ENCODE measurements at places on chromosomes 4 and X. TPM values are rescaled to one million over a fixed set of nuclear protein-coding genes. Genes with fewer than 3 reads are reported as not detected.

- no peak for DNase-seq
These were observed 508.7 kb upstream of the FMR1 start for GRCh38 chrX:147403040-147403439.

GRCh38 chr4:76199664-76200211 lies 13.9 kb downstream of the SCARB2 start:
- DNase-seq = peak; percentile 39

DNA sequence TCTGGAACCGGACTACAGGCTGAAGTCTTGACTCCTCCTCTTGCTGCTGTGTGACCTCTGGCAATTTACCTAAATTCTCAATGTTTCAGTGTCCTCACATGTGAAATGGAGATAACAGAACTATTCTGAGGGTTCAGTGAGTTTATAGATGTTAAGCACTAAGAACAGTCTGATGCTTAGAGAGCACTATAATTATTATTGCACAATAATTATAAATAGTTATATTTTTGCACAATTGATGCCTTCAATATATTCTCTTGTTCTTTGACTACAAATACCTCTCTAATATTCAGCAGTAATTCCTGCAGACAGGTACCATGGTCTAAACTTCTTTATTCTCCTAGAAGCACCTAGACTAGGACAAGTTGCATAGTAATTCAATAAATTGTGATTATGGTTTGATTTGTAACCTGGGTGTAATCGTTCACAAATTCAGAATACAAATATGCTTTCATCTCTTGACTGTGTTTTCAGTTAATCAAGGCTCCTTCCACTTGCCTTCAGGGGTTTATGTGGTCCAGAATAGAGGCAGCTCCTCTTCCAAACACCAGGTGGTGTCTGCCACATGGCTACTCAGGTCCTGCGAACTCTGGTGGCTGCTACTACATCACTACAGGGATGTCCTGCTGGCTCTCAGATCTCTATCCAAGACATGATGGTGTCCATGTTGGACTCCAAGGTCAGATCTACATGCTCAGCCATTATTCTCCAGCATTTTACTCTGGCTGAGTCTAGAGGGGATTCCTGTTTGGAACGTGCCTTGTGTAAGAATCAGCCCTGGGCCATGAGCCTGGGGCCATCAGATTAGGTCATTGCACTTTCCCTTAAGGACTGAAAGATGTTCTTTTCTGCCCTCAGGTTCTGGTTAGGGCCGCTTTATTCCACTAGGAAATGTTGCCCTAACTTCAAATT lies 103.4 kb downstream of the QRFPR start:
- no peak for DNase-seq

GRCh38 chrX:39848900-39849299 lies 248.9 kb downstream of the BCOR start:
- DNase-seq = no peak

DNA sequence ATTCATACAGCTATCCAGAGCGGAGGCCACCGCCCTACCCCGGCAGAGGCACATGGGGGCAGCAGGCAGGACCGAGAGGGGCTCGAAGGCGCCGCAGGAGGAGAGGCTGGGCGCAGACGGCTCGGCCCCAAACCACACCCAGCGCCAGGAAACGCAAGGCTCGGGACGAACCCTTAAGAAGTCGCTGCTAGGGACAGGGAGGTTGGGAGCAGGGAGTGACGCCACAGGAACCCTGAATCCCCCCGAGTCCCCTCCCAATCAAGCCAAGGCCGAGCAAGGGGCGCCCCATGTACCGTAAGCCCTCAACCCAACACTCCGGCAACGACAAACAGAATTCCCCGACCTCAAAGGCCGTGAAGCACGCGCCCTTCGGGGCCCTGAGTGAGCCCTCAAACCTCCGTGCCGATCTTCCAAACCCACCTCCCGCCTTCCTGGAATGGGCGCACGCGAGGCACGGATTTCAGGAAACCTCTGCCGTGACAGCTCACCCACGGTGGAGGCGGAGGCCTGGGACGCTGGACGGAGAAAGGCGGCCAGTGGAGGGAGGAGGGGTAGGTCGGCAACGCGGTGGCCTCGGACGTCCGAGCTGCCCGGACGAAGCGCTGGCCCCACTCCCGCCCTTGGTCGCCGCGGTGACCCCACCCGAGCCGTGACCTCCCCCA lies 1.8 kb downstream of the ZFYVE28 start:
- no peak for DNase-seq

GRCh38 chr4:140049849-140050637 lies 103.9 kb downstream of the MAML3 start:
- no peak for DNase-seq

GRCh38 chrX:124194199-124194598 lies 138.3 kb upstream of the TEX13D start:
- DNase-seq = no peak

DNA sequence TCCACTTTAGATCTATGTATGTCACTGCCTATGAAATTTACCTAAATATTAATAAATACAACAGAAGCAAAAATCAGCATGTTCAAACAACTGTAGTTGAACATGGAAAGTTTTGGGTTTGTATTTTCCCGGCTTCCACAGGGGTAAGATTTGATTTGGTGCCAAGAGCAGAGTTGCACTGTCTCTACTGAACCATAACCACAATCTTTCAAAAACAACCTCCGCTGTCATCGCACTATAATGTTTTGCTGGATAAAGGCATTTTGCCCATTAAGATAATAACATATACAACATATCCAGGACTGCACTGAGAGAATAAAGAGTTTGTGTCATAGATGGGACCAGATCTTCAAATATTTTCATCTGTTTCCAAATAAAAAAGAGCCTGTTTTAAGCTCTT lies 94.9 kb downstream of the TENM3 start:
- DNase-seq = no peak

DNA sequence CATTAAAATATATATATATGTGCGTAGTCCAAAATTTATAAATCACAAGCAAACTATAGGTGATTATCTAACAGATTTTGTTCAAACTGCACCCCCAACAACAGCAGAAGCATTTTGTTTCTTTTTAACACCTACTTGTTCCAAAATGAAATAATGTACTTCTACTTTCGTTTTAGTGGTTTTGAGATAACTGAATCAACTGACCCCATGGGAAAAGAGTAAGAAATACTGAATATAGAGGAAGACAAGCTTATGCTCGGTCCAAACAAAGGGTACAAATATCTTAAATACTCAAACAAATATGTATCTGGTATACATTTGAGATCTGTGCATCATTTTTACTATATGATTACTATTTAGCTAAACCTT lies 22.4 kb downstream of the MAP7D3 start:
- no peak for DNase-seq

GRCh38 chrX:43898406-43899035 lies 16.3 kb upstream of the MAOB start:
- no peak for DNase-seq

DNA sequence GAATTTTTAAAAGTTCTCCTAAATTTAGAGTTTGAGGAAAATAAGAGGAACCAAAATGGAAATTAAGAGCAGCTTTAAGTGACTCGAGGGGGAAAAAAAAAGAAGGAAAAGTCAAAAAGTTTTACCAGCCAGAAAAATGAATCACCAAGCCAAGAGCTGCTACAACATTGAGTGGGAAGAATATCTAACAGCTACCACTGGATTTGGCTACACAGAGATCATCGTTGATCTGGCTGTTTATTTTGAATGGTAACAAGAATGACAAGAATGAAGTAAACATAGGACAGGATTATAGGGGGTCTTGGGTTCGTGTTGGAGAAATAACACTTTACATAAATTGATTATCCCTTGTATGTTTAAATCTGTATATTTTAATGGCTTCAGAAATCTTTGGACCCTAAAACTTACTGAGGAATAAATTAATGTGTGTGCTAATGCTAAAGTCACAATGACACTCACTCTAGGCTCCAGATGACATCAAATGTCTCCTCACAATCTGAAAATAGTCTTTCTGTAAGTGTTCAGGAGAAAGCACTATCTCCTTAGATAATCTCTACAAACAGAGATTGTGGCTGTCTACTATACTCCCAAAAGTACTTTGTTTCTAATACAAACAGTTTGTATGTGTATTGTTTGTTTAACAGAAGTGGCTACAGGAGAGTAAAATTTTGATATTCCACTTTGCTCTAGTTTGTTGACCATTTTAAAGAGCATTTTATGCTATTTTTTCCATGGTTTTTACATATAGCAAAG lies 3.1 kb upstream of the CSN3 start:
- DNase-seq = no peak

- DNase-seq = no peak
These were observed 429.2 kb downstream of the GPAT3 start for GRCh38 chr4:83964996-83965541.

DNA sequence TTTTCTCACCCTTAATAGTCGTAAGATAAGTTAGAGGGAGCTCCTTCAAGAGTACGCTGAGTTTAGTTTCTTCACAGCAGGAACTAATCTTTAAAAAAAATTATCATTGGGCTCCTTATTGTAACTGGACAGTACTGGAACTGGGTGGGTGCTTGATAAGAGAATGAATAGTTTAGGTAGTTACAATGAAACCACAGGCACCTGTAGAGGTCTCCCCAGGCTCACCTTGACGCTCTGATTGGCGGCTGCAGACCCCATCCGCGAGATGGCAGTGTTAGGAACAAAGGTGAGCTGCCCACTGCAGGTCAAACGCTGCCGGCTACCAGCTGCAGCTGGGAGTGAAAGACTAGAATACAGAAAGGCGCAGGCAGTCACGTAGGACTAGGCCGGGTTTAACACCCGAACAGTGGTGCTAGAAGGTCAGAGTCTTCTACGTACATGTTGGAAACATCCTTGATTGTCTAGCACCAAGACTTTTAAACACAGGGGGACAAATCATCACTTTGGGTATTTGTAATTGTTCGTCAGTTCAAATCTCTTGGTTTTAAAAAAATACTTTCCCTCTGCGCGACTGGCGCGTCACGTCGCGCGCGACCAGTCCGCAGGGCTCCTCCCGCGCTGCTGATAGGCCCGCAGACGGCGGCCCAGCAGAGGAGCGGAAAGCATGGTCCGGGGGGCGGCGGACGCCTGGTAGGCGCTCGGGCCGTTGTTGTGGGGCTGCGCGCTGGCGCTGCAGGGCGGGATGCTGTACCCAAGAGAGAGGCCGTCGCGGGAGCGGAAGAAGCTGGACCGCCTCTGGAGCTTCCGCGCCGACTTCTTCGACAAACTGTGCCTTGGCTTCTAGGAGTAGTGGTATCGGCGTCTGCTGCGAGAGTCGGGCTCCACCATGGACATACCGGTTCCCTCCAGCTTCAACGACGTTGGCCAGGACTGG lies 45.6 kb downstream of the SMARCA5 start:
- peak; percentile 88 for DNase-seq

GRCh38 chr4:70759126-70759525 lies 37.4 kb downstream of the RUFY3 start:
- no peak for DNase-seq

- DNase-seq = no peak
These were observed 12.3 kb upstream of the ADH5 start for GRCh38 chr4:99100876-99101275.

DNA sequence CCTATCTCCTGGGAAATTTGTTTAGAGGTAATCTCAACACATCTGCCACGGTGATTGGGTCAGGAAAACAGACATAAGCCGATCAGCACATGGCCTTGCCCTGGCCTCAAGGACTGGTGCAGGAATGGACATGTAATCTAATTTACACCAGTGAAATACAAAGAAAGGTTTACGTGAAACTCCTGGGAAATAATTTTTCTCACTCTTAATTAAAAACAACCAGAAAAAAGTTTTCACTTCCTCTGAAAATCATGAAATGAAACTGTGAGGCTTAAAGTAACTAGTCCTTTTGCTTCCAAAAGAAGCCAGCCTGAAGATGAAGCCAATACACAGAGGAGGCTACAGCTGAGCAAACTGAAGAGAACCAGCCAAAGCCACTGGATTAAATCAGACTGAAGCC lies 154.1 kb upstream of the FAM241A start:
- DNase-seq = no peak

DNA sequence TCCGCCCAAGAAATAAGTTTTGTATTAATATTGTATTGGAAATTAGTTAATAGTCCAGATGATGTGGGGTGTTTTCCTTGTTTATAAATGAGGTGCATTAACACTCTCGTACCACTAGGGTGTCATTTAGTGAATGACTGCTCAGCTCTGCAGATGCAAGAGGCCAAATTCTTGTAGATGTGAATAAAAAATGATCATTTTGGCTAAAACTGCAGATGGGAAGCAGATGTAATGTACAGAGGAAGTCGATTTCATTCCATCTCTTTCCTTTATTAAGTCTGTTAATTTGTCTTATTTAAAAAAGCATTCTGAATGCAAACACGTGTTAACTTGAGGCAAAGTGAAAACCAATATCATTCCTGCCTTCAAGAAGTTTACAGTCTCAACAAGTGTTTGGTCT lies 108.1 kb downstream of the DHX15 start:
- DNase-seq = no peak

DNA sequence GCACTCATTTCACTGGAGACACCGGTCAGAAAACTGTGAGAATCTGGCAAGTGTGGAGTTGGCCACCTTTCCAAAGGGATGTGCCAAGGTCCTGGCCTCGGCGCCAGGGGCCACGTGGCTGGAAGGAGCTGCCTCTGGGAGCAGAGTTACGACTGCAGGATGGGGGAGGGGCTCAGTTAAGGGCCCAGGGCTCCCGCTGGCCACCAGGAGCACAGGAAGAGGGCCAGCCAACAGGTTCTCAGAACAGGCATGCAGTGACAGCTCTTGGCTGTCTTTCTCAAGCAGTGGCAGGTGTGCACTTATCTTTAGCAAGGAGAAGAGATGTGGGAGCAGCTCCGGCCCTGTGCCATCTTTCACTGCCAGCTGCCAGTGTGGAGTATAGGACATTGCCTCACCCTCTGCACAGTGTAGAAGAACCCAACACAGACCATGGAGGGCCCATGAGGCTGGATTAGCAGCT lies 115.9 kb upstream of the RBPJ start:
- DNase-seq = peak; percentile 97

DNA sequence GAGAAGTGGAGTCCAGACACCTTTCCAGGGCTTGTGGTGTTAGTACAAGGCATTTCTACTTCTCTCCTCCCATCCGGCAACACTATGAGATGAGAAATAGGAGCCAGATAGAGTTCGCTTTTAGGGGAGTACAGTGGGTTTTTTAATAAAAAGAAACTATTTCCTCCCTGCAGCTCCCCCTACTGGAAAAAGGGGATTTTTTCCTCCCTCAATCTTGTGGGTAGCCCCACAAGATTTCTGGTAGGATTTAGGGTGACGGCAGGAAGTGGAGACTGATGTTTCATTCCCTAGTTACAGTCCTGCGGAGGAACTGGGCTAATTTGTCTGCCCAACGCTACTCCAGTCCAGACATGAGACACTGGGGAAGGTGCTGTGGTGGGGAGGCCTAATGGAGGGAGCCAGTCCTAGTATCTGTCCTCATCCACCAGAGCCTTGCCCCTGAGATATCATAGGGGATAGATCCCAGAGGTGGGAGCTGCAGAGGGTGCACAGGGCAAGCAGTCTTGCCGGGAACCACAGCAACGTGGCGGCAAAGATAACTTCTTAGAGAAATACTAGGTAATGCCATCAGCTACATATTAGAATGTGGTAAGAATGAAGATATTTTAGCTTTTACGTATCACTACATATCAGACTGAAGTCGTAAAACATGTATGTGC lies 45.5 kb upstream of the PRKG2 start:
- DNase-seq = no peak

GRCh38 chr4:41568363-41568762 lies 30.4 kb downstream of the LIMCH1 start:
- no peak for DNase-seq

- DNase-seq = no peak
These were observed 113.7 kb upstream of the LSM6 start for GRCh38 chr4:146061610-146062334.

Gene DDIT4L
- 0.38 TPM for total RNA-seq

Gene DUSP21
- total RNA-seq = not detected

Gene SLC34A2
- total RNA-seq = 6.0 TPM

Gene SASH3
- total RNA-seq = 1.1 TPM

Gene CFI
- total RNA-seq = 84.9 TPM

Gene CPLX1
- 0.55 TPM for total RNA-seq

Gene GAGE12J
- not detected for total RNA-seq

Gene ZFP92
- 0.47 TPM for total RNA-seq

All from pancreas (tissue), 10 donors.